ENCODE measurements at places on chromosomes 11 and 22.

GRCh38 chr22:22396741-22397291 lies 111.7 kb downstream of the ZNF280B start:
- DNase-seq = no peak

DNA sequence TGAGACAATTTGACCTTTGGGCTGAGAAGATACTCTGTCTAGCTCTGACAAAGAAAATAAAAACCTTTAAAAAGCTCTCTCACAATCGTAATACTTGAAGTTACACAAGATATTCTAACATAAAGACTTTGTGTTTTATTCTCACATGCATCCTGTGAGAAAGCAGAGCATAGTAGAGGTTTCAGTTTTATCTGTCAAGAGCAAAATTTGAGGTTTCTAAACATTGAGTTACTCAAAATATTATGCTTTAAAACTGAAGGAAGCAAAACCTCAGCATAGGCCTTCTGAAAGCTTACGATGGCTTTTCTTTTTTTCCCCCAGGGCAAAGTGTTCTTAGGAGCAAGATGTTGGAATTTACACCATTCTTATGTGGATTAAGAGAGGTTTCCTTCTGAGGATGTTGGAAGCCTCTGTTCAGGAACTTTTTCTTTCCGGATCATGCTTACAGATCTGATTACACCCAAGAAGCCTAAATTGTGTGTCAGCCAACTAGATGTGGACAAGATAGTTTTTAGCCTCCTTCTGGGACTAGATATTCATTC lies 15.0 kb upstream of the OR51M1 start:
- DNase-seq = no peak

GRCh38 chr11:112554586-112554985 lies 293.9 kb upstream of the PLET1 start:
- no peak for DNase-seq

DNA sequence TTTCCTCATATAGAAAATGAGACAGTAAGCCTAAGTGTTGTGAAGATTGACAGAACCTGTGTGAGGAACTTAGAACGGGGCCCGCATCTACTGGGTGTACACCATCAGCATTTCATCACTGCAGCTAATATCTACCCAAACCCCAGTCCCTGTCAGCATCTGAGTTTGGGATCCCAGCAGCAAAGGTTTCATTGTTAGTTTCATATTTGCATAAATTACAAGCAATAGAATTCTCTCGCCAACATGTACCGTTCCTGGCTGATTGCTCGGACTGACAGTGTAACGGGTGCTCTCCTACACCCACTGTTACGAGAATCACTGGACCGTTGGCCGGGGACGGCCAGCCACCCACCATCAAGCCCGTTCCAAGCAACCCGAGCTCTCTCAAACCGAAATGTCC lies 10.4 kb upstream of the TMPRSS6 start:
- DNase-seq = no peak

DNA sequence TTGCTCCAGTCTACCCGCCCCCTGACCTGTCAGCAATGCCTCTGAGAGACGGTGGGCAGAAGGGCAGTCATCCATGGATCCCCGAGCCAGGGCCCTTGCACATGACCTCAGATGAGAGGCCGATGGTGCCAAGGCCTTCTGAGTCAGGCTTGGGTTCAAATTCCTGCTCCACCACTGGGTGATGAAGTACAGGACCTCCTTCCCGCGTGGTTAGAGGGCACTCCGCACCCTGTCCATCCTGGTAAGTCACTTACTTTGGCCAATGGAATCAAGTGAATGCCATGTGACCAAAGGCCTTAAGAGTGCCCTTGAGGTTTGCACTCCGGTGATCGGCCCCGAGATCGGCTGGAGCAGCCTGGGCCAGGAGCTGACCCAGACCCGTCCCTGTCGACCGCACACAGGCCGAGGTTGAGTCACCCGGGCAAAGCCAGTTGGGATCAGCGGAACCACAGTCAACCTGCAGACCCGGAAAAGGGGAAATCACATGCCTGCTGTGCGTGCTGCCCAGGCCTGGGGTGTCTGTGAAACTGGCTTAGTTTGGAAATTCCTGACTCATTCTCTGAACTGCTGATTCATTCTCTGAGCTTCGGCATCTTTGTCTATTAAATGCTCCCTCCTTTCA lies 48.9 kb downstream of the RTL6 start:
- no peak for DNase-seq

GRCh38 chr11:96197103-96197502 lies 145.9 kb downstream of the MAML2 start:
- no peak for DNase-seq

DNA sequence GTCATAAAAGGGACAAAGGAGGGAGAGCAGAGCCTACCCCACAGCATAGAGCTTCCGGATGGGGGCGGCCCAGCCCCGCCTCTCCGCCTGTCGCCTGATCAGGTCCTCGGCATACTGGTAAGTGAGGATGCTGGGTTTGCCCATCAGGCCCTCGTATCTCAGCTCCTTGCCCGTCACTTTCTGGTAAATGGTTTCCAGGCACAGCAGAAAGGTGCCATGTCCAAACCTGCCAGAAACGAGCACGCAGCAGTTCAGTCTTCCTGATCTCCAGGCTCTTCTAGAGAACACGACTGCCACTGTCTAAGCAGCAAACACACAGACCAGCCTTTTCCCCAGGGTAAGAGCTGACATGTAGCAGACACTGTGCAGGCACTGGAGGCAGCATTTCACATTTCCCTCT lies 17.4 kb upstream of the TMEM121B start:
- no peak for DNase-seq

- DNase-seq = no peak
These were observed 45.5 kb downstream of the ENDOD1 start for GRCh38 chr11:95135155-95135554.

GRCh38 chr22:48245196-48245485 lies 1482.7 kb downstream of the TBC1D22A start:
- DNase-seq = no peak

DNA sequence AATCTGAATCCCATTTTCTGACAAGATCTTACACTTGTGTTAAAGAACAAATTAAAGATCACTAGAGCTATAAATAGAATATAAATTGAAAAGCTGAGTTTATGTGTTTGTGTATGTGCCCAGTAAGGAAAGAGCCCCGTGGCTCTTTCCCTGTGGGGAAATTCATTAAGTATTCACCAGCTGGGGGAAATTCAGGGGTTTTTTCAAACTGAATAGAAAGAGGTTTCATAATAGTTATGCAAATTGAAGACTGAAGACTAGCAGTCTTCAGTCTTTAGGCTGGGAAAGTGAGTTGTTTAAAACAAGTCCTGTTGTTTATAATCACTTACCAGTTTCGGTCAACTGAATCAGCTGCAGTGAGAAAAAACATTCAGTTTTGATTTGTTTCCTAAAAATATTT lies 11.3 kb upstream of the MS4A7 start:
- no peak for DNase-seq

- no peak for DNase-seq
These were observed 106.0 kb downstream of the TRIM29 start for GRCh38 chr11:120031612-120032600.

DNA sequence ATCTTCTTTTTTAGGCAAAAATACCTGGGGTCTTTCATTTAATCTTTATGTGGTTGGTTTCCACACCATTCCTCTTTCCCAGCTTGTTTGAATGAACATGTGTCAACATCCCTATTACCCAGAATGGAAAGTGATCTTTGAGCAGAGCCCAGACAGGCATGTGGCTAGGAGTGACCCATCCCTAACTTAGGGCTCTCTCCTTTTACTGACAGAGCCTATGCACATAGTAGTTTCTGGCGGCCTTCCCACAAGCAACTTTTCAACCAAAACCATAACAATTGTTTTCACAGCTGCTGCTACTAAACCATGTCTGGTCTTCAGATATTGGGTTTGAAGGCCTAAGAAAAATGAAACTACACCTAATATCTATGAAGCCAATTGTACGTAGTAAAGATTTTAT lies 107.5 kb downstream of the TENM4 start:
- DNase-seq = no peak

DNA sequence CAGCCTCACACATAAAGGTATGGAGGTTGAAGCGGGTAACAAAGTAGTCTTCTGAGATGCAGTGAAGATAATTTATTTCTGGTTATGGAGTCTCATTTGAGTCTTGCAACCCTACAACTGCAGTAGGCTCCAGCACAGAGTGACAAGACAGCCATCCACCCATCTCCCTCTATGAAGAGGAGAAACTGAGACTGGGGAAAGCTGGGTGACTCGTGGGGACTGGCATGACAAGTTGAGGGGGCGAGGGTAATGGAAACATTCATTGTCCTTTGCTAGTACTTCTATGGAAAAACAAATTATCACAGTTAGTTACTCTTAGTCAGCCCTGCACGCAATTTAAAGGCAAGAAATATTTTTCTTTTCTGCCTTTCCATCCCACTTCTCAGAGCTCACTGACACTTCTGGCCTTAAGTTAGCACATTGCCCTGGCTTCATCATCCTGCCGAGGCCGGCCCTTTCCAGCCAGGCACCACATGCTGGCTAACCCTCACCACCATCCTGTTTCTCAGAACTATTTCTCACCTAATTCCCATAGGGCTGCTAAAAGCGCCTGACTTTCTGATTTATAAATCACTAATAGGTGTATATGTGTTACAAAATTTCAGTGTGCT lies 361.1 kb downstream of the ETS1 start:
- DNase-seq = no peak

GRCh38 chr22:18111759-18112330 lies 1.2 kb downstream of the TUBA8 start:
- DNase-seq = no peak

GRCh38 chr11:122734848-122735496 lies 79.5 kb downstream of the UBASH3B start:
- DNase-seq = no peak

DNA sequence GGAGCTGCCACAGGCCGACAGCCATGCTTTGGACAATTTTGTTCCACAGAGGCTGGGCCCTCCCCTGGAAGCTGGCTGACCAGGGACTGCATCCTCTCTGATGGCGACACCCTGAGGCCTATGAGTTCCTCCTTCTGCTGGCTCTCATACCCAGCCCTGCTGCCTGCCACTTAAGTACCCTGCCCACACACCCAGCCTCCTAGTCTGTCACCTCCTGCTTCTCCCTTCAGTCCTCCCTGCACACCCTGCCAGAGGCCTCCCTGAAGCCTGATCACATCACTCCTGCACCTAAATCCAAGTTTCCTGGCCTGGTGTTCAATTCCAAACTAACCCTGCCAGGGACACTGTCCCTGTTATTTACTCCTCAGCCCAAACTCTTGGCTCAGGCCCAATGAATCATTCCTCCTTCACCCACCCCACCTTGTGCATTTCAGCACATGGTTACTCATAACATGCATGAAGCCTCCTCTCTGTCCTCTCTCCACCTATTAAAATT lies 136.7 kb upstream of the NECTIN1 start:
- no peak for DNase-seq

DNA sequence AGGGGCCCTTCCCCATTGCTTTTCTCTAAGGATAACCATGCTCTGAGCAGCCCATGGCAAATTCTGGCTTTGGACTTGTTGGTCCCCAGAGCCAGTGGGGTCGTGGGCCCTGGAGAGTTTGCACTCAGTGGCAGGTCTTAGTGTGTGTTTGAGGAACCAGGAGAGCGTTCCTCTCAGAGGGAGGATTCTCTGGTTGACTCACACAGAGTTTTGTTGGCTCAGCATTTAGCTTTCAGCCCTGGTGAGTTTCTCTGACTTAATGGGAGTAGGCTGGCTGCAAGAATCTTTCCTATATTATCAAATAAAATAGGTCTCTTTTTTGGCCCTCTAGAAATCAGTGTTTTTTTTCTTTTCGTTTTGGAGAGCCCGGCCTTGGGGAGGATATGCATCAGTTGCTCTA lies 20.9 kb downstream of the ST14 start:
- no peak for DNase-seq

DNA sequence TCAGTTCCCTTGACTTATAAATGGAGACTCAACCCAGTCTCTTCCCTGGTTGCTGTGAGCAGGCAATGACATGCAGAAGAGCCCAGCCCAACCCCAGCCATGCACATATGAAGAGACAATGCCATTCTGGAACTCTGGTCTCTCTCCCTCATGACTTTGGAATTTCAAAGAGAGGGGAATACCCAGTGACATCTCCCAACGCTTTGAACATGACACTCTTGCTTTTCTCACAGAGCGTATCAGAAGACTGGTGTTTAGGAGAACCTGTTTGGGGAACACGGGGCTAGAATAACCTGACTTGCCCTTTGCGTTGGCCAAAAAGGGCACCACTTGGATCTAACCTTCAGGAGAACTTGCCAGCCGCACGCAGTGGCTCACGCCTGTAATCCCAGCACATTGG lies 12.9 kb downstream of the RANGAP1 start:
- no peak for DNase-seq

GRCh38 chr11:116513894-116514293 lies 258.9 kb downstream of the BUD13 start:
- DNase-seq = no peak

DNA sequence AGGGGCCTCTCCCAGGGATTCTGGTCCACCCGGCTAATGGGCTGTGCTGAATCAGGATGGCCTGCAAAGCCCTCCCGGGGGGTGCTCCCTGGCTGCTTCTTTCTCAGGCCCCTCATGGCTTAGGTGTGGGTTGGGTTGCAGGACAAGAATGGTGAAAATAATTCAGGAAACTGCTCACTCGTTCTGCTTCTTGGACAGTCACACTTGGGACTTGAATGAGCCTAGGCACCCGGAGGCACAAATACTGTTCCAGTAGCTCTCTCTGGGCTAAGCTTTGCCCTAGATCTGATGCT lies 83.2 kb downstream of the TRIM29 start:
- DNase-seq = no peak

- no peak for DNase-seq
These were observed 983.3 kb downstream of the OPCML start for GRCh38 chr11:132549001-132549400.

- peak; percentile 62 for DNase-seq
These were observed 7.3 kb downstream of the ADORA2A start for GRCh38 chr22:24434471-24435322.

GRCh38 chr11:46421257-46421880 lies 29.8 kb upstream of the CHRM4 start:
- DNase-seq = no peak

DNA sequence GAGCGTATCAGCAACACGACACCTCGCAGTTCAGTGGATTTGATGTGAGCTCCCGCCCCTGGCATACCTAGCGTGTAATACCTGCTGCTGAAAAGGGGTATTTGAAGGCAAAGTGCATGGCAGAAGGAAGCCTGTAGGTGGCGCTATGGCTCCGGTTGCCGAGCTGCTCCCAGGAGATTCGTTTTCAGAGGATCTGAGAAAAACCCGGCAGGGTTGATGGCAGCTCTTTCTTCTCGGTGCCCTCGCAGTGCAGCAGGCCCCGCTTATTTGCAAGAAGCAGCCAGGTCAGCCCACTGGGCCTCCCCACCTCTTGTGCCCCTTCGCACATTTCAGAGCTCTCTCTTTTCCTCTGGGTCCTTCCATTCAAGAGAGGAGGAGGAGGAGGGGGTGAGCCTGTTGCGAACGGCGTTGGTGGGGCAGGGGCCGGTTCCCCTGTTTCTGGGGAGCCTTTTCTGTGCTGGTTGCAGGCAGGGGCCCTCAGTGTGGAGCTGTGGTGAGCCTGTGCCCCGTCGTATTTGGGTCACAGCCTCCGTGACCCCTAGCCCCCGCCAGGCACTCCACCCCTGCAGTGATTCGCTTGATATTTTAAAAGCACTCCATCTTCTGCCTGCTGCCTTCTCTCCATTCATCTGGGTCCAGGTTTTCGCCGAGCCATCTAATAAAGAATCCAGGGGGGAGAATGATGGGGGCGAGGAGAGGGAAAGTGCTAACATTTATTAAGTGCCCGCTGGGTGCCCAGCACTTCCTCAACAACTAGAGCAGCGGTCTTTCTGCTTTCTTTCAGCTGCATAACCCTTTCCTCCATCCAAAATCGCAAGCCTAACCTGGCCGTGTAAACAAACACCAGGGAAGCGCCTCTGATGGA lies 85.3 kb upstream of the SYT13 start:
- peak; percentile 45 for DNase-seq

Data from stimulated activated CD8-positive, alpha-beta memory T cell treated with anti-CD3 and anti-CD28 coated beads, Interleukin-2, amount 100 ng/mL, for 1 hour (primary cell).